HT1080 (cell line): ENCODE measurements at places on chromosomes 3 and 15. TPM values are rescaled to one million over a fixed set of nuclear protein-coding genes. Genes with fewer than 3 reads are reported as not detected.

ABI3BP gene
- 0.23 and 2.2 TPM in 2 replicates for total RNA-seq

GPR27 gene
- total RNA-seq = not detected in 2 replicates

MYEF2 gene
- total RNA-seq = 7.7 and 15.2 TPM in 2 replicates

C15orf62 gene
- 0.16 and 0.27 TPM in 2 replicates for total RNA-seq

CCR8 gene
- not detected in 2 replicates for total RNA-seq

PIK3CB gene
- total RNA-seq = 12.1 and 18.7 TPM in 2 replicates

POLR2H gene
- total RNA-seq = 327 and 330 TPM in 2 replicates

TIMP4 gene
- total RNA-seq = not detected in 2 replicates

ZDHHC23 gene
- total RNA-seq = 3.0 and 3.9 TPM in 2 replicates

DPPA2 gene
- not detected in 2 replicates for total RNA-seq

TNNC1 gene
- 0.13 TPM in 1 of 2 replicates, not detected in the other for total RNA-seq

LRRFIP2 gene
- 43.7 and 48.7 TPM in 2 replicates for total RNA-seq

ANKRD34C gene
- total RNA-seq = 0.03 and 0.29 TPM in 2 replicates

P2RY14 gene
- total RNA-seq = not detected in 2 replicates
